T-helper 2 cell (primary cell): ENCODE measurements at places on chromosomes 2 and 18.

GRCh38 chr18:78511666-78512601, 467.7 kb upstream of the SALL3 start:
- no peak for DNase-seq

DNA sequence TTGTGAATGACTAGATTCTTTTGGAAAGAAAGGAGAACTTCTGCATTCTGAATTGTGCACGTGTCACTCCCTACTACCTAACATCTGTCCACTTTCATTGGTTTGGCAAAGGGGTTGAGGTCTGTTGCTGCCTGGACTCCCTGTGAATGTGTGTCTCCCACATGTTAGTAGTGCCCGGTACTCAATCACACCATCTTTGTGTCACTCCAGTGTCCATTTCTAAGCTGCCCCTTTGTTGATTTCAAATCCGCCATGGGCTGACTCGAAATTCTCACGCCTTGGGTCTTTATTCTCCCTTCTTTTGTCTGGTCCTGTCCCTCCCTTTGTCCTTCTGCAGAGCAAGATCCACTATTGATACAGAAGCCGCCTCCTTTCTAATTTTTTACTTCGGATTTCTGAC, 7.5 kb downstream of the DPYSL5 start:
- no peak for DNase-seq

GRCh38 chr2:234308813-234309195, 188.1 kb downstream of the ARL4C start:
- peak; percentile 76 for DNase-seq

DNA sequence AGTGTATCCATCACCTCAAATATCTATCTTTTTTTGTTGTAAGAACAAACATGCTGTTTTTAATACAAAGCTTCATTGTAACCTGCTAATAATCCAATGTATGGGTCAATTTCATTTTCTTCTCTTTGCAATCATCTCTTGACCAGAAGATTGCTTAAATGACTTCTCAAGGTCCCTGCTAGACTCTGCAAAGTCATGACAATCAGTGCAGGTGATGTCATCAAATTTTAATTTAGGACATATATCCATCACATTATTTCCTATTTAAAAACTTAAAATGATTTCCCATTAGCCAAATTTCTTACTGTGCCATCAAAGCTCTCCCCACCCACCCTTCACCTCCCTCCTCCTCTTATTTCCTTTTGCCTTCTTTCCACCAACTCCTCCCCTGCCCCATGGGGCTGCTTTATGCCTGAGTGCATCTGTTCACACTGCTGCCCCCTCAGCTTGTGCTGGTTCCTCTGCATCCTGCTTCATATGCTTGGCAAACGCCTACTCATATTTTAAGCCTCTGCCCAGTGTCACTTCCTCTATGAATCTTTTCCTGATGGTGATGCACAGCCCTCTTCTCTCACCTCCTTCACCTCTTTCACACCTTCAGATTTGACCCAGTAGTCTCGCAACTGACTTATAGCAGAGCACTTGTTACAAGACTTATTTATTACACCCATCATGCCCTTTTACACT, 20.3 kb downstream of the PLEK start:
- no peak for DNase-seq

GRCh38 chr2:54634564-54635511, 88.6 kb upstream of the EML6 start:
- no peak for DNase-seq

DNA sequence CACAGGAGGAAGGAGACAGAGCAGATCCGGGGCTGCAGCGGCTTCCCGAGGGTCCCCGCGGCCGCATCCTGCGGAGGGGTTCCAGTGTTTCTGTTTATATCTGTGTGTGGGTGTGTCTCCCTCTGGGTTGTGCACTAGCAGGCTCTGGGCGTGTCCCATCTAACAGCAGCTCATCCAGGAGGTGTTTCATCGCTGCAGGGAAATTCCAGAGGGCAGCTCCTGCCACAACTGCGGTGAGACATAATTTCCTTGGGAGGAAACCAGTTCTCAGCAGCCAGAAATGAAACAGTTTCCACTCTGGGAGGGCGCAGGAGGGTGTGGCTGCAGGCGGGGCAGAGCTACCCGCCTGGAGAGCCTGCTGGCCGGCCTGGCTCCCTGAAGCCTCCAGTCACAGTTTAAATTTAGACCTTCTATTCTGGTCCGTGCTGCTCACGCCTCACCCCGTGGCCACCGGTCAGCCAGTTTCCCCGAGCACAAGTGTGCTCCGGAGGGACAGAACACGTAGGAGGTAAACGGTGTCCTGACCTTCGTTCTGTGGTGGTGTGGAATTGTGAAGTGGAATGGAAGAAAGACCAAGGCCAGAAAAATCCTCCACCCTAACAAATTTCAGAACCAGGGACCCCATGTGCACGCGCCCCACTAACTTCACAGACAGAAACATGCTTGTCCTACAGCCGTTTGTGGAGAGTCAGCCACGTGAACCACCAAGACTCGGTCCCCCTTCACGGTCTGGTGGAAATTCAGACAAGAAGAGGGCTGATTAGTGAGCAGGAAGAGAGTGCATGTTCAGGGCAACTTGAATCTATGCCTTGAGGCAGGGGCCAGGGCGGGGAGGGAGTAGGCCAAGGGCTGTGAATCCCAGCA, 50.2 kb downstream of the TEX44 start:
- DNase-seq = no peak

DNA sequence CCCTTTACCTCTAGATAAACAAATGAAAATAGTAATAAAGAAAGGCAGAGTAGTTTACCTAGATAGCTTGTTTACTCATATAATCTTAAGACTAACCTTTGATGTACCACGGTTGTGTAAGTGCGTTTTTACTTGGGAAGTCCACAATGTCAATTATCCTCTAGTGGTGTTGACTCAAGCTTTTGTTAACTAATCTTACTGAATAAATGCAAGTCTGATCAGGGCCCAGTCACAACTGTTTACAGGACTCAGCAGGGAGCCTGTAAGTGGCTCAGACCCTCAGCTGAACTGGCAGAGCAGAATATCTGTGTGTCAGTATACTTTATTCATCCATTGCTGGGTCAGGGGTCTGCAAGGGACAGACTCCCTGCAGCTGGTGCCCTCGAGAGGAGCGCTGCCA, 98.1 kb upstream of the ACAA2 start:
- no peak for DNase-seq

DNA sequence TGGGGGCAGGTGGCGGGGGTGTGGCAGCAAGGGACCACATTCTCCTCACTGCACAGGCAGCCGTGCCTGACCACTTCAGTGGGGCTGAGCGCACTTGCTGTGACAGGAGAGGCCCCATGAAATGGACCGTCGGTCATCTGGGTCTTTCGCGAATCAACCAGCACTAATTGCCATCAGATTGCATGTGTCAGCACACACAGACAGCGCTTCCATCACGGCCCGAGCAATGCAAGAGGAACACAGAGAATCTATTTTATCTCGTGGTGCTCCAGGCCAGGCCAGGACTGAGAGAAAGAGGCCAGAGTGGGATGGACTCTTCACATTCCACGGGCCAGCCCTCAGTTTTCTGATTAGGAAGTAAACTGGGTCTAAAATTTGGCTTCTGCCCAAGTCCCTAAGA, 87.0 kb downstream of the EIPR1 start:
- no peak for DNase-seq

DNA sequence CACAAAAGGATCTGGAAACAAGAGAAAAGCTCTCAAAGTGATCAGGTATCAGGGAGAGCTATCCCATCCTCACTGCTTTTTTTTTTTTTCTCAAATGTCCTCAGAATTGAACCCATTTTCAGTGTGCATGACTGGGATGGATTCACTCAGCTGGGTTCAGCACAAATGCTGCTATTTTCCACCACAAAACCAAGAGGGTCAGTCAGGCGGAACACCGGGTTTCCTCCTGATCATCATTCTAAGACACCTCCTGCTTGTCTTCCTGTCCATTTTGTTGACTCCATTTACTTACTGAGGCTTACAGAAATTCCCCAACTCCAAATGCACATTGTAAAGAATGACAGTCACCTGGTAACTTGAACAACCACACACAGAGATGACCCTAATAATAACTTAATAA, 39.9 kb downstream of the CYRIA start:
- DNase-seq = no peak

DNA sequence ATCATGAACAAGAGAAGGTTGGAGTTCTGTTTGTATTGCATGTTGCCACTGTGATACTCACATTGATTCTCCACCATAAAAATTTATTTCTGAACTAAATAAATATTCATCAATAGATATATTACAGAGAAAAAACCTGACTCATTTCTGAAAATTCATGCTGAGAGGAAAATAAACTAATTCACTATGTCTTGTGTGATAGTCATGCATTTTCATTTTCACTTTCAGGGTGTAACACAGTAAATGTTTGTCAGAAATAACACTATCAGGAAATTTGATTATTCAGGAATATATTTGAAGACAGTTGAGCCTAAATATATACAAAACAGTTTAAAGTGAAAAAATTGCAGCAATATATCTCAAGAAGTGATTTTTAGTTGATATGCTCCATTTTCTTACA, 335.2 kb downstream of the KCNJ3 start:
- no peak for DNase-seq
